Hematopoietic multipotent progenitor cell treated with erythropoietin and hydrocortisone succinate and interleukin-3 and kit ligand, for 6 days (in vitro differentiated cells): ENCODE measurements at places on chromosomes 7 and 10.

DNA sequence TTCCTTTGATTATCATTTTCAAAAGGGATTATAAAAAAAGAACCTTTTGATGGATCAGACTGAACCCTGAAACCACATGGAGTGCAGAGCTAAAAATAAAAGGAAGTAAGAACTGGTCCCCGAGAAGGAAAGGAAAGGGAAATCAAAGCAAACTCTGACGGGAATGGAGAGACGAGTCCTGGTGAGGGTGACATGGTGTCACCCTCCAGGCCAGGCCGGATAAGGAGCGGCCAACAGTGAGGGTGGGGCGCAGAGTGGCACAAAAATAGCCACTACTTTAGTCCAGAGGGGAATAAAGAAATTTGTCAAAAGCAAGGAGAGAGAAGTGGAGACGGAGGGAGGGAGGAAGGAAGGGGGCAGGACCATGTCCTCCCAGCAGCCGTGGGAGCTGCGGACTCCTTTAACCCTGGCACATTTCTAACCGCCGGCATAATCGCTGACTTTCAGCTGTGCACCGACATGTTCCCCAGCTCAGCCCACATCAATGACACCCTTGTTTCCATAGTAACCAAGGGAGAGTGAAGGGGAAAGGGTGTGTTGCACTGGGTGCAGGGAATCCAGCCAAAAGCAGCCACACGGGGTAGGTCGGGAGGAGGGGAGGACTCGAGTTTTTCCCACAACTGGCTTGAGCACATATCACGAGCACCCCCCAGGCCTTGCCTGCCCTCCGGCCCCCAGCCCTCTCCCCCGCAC, 29.7 kb downstream of the TRIM8 start:
- DNase-seq: peak; percentile 98

DNA sequence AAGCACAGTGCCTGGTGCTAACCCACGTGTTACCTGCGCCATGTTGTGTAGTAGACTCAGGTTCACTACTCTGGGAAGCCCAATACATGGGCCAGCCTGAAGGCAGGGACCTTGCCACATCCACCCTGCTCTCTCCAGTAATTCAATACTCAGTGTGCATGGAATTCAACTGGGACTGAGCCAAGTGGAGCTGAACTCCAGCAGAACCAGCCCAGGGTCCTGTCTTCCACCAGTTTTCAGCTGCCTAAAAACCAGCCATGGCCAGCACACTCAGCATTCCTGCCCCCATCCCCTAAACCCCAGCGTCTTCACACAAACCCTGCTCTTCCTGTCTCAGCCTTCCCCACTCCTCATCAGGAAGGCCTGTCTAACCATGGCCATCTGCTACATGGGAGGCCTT, 15.4 kb downstream of the FGF8 start:
- no peak for DNase-seq

DNA sequence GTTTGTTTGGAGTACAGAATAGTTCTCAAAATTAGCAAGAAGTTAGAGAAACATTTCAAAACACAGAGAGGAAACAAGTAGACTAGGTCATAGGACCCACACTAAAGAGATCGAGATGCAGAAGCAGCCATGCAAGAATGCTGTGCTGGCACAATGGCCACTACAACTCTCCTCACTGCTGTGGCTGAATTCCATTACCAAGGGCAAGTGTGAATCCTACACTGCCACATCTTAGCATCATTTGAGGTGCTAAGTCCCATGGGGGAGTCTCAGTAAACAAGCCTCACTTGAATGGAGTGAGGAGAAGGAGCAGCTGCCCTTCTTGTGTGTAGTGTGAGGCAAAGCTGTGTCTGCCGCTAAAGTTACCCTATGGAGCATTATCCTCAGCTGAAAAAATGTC, 56.7 kb downstream of the PCLO start:
- DNase-seq: no peak

- DNase-seq: no peak
These were observed 44.1 kb downstream of the MTURN start for GRCh38 chr7:30178748-30179436.

- DNase-seq: no peak
These were observed 23.7 kb downstream of the NMT2 start for GRCh38 chr10:15144788-15145187.

GRCh38 chr7:137755846-137756651, 90.7 kb downstream of the DGKI start:
- peak; percentile 2 for DNase-seq

- DNase-seq: no peak
These were observed 26.4 kb downstream of the ZCCHC24 start for GRCh38 chr10:79418886-79419595.

DNA sequence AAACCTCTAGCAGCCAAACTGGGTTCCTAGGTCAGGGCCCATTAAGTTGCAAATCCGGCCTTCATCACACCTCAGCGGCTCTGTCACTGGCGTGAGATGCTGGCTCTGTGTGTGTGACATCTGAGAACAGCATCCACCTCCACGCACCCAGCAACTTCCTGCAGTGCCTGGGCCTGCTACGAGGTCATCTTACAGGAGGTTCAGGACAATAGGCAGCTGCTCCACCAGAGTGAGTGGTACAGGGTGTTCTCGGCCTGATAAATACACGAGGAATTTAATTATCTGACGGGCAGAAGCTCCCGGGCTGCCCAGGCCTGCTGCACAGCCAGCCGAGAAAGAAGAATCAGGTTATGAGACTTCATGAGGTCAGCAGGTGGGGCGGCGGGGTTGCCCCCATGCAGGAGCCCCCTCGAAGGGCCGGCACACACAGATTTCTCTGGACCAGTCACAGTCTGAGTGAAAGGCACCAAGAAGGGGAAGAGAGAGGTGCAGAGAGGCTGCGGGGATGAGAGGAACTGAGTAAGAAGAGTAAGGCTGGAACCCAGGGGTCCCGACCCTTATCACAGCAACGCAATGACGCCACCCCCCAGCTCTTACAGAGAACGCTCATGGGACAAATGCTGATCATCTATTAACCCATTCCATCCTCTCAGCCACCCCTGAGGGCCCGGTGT, 49.3 kb downstream of the CALML3 start:
- DNase-seq: no peak

DNA sequence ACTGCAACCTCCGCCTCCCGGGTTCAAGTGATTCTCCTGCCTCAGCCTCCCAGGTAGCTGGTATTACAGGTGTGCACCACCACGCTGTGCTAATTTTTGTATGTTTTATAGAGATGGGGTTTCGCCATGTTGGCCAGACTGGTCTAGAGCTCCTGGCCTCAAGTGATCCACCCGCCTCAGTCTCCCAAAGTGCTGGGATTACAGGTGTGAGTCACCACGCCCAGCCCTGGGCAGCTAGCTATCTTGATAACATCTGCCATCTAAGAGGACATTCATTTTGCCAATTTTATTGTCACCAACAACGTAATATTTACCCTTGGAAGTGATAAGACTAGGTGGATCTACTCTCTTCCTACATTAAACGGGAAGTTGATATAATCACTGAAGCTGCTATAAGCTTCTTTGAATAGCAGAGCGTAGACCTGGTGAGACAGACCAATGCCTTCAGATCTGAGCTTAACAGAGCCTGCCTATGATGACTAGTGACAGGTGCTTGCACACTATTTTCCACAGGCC, 39.7 kb upstream of the SLC35B4 start:
- DNase-seq: no peak

DNA sequence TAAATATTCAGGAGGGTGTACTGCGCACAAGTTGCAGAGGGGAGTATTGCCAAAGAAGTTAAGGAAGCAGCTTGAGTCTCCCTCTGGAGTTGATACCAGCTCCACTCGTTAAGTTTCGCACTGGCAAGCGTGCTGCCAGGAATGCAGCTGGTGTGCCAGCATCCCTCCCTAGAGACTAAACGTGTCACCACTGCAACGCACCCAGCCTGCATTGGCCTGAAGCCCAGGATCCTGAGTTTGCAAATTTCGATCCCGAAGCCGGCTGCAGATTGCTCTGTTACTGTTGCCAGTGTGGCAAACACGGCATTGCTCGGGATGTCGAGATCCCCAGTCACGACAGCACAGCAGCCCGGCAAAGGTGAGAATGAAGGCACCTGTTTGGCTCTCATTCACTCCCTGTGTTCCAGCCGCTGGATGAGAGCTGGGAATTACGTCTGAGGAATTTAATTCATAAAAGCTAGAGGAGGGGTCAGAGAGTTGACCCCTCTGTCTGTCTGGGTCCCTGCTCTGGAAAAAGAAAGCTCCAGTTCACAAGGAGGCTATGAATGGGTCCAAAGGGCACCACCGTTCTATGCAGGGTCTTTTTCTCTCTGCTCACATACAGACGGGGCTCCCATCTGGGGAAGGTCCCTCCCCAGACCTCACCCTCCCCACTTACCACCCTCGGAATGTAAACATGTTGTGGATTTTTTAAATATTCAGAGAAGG, 61.0 kb downstream of the NRP1 start:
- peak; percentile 9 for DNase-seq

DNA sequence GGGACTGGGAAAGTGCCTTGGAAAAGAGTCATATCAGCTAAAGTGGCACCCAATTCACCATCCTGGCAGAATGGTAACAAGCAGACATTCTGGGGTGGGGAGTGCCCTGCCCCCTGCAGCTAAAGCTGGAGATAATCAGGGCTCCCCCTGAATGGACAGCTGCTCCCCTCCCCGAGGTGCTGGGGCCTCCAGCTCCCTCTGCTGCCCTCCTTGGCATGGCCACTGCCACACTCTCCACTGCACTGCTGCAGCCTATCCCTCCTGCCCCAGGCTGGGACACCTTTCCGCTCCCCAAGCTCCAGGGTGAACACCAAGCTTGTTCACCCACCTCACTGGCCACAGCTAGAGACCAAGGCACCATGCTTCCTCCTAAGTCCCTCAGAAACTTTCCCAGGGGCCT, 9.8 kb upstream of the PARD3 start:
- DNase-seq: no peak

- no peak for DNase-seq
These were observed 1000.9 kb downstream of the LRMDA start for GRCh38 chr10:76432016-76433012.

- peak; percentile 62 for DNase-seq
These were observed 45.1 kb downstream of the PIP4K2A start for GRCh38 chr10:22669163-22669711.

DNA sequence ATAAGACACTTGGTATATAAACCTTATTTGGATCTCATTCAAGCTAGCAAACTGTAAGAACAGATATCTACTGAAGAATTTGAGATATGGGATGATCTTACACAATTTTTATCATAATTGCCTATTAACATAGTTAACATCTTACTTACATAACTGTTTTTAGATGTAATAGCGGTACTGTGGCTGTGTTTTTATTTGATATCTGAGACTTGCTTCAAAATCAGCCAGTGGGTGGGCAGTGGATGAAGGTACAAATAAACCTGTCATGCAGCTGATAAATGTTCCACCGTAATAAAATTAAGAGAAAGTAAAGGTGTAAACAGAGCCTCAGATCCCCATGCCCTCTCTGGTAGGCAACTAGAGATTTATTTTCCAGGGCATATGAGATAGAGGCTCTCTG, 28.4 kb upstream of the PTPRN2 start:
- DNase-seq: peak; percentile 52

GRCh38 chr10:16483241-16483917, 38.3 kb downstream of the C1QL3 start:
- DNase-seq: no peak

- no peak for DNase-seq
These were observed 413 bp downstream of the PANK1 start for GRCh38 chr10:89644691-89644966.

GRCh38 chr7:94289071-94289470, 105.6 kb upstream of the COL1A2 start:
- DNase-seq: no peak

GRCh38 chr7:6444516-6445269, 3.1 kb downstream of the DAGLB start:
- DNase-seq: no peak

GRCh38 chr10:91558473-91558872, 74.4 kb downstream of the PPP1R3C start:
- no peak for DNase-seq

GRCh38 chr7:3154881-3155494, 111.3 kb upstream of the CARD11 start:
- DNase-seq: peak; percentile 81

DNA sequence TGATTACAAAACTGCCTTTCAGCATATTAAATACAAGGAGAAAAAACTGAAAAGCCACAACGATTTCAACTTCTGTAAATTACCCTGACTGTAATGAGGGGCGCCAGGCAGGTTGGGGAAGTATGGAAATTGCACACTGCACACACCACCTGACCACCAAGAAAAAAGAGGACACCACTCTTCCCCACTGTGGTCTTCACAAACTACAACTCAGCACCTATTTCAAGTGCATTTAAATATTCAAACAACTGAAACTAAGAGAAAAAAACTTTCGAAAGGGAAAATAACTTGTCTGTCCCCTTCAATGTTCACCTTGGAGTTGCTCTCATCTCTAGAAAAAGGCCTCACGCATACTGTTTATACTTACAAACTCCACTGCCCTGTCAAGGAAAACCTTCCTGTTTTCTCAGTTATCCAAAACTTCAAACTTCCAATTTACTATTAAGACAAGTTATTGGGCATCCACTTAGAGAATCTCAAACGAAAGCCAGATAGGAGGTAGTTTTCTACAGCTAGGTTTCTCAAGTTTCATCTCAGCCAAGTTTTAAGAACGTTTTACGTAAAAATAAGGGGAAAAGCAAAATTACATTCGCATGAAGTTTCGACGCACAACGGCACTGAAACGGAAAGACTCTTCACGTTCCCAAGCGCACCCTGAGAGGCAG, 1.4 kb downstream of the LARP4B start:
- peak; percentile 68 for DNase-seq

DNA sequence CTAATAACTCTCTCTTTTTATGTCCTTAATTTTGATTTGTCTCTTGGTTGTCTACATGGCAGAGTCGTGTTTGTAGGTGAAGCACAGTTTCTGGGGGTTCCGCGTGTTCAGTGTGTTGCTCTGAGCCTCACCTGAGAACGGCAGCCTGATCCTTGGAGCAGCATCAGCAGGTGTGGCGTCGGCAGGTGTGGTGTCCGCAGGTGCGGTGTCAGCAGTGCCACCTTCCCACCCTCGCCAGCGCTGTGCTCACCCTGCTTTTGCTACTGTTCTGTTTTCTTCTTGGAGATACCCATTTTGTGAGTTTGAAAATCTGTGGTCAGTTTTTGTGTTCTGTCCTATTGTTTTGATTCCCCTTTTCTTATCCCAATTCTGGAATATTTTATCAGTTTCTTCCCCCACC, 406.6 kb downstream of the GLRX3 start:
- no peak for DNase-seq

DNA sequence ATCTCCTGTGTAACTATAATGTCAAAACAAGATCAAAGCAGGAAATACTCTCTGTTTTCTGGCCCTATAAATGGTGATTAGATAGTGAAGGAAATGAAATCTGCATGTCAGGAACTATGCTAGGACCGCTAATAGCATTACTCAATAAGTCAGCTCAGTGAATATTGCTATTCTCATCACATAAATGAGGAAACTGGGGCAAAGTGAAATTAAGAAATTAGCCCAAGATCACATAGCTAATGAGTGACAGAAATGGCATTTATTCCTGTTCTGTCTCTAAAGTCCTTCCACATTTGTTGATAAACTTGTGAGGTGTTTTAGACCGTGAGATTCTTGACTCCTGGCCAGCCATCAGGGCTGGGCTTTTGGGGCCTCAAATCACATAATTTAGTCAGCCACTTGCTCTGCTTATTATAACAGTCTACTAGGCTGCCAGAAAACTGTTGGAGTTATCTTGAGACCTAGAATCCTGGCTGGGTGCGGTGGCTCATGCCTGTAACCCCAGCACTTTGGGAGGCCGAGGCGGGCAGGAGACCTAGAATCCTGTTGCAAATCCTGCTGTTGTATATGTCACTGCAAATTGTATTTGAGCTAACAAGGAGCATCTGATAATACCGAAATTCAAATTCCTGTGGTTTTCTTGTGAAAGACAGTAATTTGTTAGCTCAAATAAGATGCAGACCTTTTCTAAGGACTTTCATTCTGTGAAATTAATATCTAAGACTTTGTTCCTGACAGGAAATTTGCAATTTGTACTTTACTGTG, 66.5 kb upstream of the SHTN1 start:
- DNase-seq: no peak
